A549 treated with CpdA at 1 μM for 4 hours (cell line): ENCODE measurements at places on chromosomes 11 and 22. TPM values are rescaled to one million over a fixed set of nuclear protein-coding genes. Genes with fewer than 3 reads are reported as not detected.

The SLCO2B1 gene
- 3.3 to 6.7 TPM (median 4.1 TPM) in 5 replicates for total RNA-seq

The CCDC188 gene
- not detected in 5 replicates for total RNA-seq

The C11orf42 gene
- total RNA-seq: not detected in 5 replicates

The KRTAP5-9 gene
- 0.05 to 0.12 TPM in 2 of 5 replicates, not detected in the others for total RNA-seq

The CDC42EP2 gene
- 13.5 to 17.6 TPM (median 14.3 TPM) in 5 replicates for total RNA-seq

The BTG4 gene
- total RNA-seq: 0.09 to 0.22 TPM (median 0.11 TPM) in 3 of 5 replicates, not detected in the others

The ANO1 gene
- total RNA-seq: 1.1 to 2.5 TPM (median 1.4 TPM) in 5 replicates

The RTN4R gene
- total RNA-seq: 6.1 to 10.9 TPM (median 8.8 TPM) in 5 replicates
